Heart left ventricle (tissue), 16 donors: ENCODE measurements at places on chromosomes 4 and X.

DNA sequence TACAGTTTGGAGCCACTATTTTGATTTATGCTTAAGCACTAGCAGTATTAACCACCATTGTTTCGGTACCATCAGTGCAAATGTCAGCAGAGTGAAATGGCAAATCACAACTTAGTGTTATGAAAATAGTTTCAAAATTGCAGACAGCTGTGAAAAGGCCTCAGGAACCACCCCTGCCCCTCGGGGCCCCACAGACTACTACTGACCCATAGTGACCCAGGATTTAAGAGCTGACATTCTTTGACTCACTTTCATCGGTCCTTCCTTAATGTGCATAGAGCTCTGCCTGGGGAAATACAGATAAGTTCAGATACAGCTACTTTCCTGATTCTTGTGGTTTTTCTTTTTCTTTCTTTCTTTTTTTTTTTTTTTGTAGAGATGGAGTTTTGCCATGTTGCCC is 3.3 kb upstream of the BBS7 start:
- DNase-seq: no peak

GRCh38 chrX:45714866-45715265 is 514.2 kb upstream of the DIPK2B start:
- no peak for DNase-seq

DNA sequence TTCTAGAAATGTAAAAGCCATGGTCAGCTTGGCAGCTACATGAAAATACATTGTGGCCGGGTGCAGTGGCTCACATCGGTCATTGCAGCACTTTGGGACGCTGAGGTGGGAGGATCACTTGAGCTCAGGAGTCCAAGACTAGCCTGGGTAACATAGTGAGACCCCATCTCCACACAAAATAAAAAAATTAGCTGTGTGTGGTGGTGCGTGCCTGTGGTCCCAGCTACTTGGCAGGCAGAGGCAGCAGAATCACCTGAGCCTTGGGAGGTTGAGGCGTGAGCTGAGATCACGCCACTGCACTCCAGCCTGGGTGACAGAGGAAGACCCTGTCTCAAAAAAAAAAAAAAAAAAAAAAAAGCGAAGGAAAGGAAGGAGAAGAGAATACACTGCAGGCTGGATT is 29.0 kb downstream of the RNF212 start:
- no peak for DNase-seq

DNA sequence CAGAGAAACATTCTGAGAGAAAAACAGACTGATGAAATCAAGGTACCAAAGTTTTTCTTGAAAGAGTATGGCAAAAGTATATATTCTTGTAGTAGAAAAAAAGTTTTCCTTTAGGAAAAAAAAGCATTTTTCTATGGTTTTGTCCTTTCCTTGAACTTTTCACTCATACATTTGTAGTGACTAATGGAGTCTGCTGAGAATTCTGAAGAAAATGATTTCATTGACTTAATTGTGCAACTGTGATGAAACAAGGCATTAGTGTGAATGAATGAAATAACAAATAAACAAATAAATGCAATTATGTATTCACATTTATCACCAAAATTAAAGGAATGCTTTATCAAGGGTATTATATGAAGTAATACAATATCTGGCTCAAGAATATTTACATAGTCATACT is 5.7 kb downstream of the CSN1S1 start:
- DNase-seq: no peak

DNA sequence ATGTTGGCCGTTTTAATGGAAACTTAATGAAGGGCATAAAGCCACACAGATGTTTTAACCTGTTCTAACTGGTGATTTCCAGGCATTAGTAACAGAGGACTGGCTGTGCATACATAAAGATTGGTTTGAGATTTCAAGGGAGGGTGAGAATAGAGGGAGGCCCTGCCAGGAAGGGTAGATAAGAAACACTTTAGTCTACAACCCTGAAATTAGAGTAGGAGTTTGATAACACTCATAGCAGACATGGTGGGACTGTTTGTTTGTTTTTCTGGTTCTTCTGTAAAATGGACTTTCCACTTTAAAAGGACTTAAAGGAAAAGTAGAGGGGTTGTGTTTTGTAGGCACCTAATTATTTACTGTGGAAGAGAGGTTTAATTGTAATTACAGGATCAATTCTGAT is 16.2 kb downstream of the SLC4A4 start:
- no peak for DNase-seq

DNA sequence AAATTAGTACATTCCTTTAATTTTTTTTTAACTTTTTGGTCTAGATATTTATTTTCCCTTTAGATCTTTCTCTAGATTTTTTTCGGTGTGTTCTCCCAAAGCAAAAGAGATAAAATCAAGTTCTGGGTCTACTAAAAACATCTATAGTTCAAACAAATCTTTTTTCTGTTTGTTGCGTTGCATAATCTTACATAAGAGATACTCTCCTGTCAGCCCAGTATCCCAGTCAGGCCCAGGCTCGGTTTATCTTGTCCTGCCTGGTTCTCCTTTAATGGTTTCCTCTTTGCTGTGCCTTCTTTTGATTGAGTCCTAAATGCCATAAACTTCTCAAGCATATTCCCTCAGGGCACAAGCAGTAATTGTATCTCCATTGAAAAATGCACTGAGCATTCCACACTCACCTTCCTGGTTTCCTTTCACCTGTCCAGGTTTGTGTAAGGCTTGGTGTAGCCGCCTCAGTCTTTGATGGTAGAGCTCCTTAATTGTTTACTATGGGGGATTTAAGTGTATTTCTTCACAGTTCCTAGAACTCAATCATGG is 104.9 kb downstream of the TMEM131L start:
- DNase-seq: no peak

- DNase-seq: no peak
Measured at GRCh38 chr4:80026100-80026499, 46.9 kb downstream of the ANTXR2 start.

DNA sequence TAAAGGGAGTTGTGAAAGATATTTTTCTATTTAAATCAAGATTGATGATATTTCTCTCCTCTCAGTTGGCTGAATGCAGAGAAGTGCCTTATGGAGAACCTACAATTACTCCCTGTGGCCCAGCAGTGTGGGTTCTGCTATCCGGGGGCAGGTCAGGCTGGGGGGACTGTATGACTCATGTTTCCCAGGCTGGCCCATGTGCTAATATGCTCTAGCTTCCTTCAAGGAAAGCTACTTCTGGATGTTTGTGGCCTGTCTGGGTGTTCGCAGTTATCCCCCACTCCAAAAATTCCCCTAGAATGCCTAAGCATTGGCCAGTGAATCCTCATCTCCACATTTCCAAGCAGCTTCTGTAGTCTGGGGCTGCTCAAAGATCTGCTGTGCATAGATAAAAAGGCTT is 58.9 kb upstream of the SPP1 start:
- no peak for DNase-seq

GRCh38 chr4:165602621-165603020 is 223.8 kb downstream of the CPE start:
- DNase-seq: no peak

GRCh38 chrX:11791090-11791489 is 33.1 kb downstream of the MSL3 start:
- no peak for DNase-seq

DNA sequence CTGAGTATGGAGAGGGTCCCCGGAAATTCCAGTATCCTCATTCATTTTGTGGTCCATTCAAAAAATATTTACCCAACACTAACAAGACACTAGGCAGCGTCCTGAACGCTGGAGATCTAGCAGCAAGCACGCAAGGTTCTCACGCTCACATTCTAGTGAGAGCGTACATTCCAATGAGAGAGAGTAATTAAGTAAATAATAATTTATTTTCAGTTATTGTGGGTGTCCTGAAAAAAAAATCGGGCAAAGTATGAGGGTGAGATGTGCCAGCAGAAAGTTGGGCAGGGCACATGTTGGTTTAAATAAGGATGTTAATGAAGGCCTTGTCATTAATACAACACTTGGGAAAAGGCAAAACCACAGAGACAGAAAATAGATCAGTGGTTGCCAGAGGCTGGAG is 4.0 kb upstream of the TMEM156 start:
- no peak for DNase-seq

- no peak for DNase-seq
Measured at GRCh38 chr4:124279741-124280140, 432.8 kb downstream of the ANKRD50 start.

GRCh38 chr4:75973766-75974165 is 17.0 kb downstream of the SDAD1 start:
- no peak for DNase-seq
